ENCODE measurements at places on chromosomes 16 and 17.

GRCh38 chr16:27236635-27237218 is 31.8 kb downstream of the NSMCE1 start:
- DNase-seq = no peak

DNA sequence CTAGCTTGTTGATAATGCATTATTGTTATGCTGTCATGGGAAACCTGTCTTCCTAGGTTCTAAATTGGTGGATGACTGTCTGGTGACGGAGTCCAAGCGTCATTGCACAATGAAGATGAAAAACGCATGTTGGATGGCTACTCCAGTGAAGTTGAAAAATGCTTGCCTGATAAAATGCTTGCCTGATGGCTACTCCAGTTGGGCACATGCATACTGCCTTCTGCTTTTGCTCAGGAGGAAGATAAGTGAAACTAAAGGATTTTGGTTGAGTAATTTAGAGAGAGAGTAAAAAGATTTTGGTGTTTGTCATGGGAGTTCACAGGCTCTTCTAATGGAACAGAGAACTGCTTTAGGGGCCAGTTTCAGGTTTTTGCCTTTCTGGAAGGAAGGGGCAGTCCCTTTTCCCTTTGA is 118.6 kb downstream of the PRKCA start:
- DNase-seq = no peak

DNA sequence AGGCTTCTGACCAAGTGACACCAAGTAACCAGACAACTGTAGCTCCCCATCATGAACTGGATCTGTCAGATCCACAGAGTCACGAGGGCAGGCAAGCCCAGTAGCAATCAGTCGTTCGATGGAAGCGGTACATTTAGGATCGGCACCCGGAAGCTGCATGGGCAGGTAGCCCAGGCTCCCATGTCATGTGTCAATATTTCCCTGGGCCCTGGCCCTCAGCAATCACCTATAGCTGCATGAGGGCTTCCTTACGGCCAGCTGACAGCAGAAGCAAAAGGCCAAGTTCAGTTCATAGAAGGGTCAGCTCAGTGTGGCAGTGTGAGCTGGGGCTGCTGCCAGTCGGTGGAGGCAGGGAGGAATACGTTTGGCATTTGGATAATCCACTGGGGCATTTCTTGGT is 31.8 kb downstream of the MRPS23 start:
- DNase-seq = no peak

DNA sequence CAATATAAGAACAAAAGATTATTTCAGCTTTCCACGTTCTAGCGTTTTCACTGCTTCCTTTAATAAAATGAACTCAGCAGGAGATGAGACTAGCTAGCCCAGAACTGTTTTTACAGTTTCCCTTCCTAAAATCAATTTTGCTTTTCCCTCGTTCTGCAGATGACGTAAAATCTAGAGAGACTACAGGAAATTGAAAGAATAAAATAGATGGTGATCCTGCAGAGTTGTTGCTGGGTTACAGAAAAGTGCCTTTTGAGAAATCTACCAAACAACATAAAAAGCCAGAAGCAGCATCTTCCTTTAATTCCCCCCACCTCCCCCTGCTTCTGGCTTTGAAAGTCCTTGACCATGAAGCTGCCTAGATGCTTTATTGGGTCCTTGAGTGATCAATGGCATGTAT is 96.8 kb upstream of the CLEC3A start:
- DNase-seq = no peak

DNA sequence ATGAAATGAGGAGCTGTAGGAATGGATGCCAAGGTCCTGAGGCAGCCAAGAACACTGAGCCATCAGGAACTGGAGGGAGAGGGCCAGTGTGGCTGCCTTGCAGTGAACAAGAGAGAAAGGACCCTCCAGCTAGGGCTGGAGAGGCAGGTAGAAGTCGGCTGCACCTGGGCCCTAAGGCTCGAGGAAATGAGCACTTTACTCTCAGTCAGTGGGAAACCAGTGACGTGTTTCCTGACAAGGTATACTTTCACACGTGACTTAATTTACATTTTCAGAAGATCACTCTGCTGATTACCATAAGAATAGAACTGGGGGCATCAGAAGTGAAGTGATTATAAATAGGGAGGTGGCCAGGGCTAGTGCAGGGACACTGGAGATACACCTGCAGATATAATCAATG is 115.2 kb downstream of the C17orf67 start:
- DNase-seq = no peak

DNA sequence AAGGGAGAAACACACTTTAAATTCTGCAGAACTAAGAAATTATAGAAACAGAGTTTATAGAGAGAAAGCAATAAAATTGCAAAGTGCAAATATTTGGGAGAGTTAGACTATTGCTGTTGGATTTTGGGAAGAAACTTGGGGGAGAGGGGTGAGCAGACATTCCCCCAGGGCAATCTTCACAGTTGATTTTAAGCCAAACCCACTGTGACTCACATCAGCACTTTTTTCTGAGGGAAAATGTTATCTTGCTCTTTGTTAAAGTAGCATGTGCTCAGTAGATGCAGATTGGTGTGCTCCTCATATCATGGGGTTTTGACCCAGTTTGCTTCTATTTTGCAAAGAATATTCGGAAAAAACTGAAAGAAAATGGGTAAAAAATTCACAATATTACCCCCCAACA is 367.6 kb downstream of the CDH11 start:
- no peak for DNase-seq

DNA sequence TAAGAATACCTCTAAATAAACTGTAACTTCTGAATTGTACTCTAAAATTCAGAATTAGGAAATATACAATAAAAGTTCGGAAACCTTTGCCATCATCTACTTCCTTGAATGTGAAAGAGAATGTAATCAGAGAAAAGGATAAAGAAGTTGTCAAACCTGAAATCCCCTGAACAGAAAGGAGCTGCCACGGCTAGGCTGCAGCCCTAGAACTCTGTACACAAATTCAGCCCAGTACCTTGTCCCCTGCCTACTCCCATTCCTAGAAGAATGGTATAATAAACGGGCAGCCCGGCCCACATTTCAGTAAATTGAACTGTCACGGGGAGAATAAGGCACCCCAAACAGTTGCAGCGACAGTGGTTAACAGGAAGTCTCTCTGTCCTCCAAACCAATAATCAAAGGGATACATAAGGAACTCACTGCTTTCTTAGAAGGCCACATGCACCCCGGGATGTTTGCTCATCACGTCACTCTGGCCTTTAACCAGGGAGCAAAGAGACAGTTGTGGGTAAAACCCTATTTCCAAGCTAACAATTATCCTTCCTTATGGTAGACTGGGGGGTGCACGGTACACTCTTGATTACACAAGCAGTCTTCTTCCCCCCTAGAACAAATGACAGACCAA is 24.3 kb upstream of the RFFL start:
- DNase-seq = no peak

DNA sequence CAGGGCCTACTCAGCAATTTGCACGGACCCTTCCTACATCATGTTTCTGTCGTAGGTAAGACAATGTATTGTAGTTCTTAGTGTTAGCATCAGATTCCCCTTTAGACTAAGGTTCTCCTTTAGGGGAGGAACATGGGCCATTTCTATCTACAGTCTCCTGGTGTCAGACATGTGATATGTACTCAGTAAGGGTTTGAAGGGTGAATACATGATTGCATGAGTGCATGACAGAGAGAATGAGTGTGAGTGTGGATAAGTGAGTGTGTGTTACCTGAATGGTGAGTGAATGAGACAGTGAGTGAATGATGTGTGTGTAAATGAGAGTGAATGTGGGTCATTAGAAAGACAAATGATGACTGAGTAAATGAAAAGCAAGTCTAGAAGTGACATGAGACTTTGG is 476.8 kb downstream of the HAPSTR1 start:
- DNase-seq = no peak

- DNase-seq = no peak
These were observed 11.6 kb downstream of the SLC13A2 start for GRCh38 chr17:28485049-28485448.

GRCh38 chr17:58630883-58631522 is 60.8 kb downstream of the TEX14 start:
- DNase-seq = no peak

DNA sequence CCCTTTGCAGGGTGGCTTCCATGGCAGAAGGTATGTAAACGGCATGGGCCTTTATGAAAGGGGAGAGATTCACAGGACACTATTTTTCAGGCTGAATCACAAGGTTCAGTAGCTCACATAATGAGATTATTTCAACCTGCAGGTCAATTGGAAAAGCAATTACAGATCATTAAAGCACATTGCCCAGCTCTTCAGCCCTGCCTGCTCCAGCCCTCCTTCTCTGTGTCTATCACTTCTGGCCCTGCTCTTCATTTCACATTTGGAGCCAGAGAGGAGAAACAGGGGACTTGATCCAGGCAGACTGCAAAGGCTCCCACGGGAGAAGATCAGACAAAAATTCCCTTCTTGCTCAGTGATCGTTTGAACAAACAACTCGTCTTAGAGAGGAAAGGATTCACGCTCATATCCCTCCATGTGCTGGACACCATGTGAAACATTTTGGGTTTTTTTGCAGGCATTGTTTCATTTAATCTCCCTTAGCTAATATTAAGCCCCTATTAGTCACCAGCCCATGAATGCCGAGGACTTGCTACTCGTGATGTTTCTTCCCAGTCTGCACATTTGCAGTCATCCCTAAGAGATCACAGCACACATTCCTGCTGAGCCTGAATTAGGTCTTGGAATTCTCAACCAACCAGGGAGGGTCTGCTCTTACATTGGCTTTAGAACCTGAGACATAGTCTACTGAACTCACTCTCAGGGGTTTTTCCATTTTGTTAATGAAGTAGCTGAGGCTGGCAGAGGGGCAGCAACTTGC is 443.9 kb upstream of the CCL2 start:
- no peak for DNase-seq

DNA sequence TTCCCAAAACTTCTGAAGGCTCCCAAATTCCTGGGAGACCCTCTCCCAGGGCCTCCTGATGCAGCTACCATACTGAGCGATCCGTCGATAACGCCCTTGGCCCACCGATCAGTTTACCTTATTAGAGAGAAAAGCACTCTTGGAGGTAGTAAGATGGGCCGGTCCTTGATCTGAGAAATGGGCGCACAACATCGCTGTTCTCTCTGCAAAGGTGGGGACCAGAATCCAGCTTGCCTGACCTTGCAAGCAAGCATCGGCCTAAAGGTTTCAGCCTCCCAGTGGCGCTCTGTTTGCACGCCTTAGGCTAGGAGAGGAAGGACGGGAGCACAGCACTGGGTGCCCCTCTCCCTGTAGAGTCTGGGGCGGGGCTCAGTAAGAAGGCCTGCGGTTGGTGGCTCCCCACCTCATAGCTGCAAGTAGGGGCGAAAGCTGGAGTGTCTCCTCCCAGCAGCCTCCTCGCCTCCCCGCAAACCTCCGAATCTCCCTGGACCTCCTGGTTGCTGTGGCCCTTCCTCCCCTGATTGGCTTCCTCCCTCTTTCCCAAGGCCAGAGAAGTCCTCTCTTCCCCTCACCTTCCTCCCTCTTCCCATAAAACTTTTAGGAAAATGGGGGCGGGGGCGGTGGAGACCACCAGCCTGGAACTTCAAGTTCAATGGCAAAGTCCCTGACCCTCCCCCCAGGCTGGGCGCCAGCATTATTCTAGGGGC is at the start of gene PRAC1:
PRAC1 (minus strand) TSS at position 318 of the 707 bp plus-strand sequence; CDS start at position 192, 126 bp downstream.
- DNase-seq = no peak

- no peak for DNase-seq
These were observed 817 bp downstream of the NDUFAF8 start for GRCh38 chr17:81239714-81240555.

DNA sequence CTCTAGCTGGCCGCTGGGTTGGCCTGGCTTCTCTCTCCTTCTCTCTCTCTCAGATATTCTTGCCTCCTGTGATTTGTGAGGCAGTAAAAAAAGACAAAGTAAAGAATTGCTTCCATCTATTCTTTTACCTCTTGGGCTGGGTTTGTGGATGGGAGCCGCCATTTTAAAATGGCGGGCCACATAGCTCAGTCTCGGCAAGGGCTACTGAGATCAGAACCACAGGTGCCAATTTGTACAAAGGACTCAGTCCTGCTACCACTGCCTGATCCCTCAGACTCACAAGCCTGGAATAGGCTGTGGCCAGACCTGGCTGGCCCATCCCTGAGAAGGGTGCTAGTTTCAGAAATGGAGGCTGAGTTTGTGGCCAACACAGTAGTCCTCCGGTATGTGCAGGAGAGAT is 24.1 kb downstream of the NOD2 start:
- DNase-seq = no peak

DNA sequence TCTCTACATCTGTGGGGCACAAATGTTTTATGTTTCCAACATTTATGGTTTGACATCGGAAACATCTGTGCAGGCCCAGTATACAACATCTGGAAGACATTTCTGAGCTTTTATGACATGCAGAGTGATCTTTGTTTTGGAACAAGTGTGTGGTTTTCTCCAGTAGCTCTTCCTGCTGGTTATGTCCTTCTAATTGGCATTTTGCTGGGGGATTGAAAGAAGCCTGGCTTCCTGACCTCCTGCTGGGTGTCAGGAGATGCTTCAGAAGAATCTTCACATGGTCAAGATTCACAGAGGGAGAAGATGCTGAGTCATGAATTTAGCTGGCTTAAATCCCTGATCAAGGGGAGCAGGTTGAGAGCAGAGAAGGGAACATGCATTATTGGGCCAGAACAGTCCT is 279.5 kb upstream of the MYOCD start:
- DNase-seq = no peak

DNA sequence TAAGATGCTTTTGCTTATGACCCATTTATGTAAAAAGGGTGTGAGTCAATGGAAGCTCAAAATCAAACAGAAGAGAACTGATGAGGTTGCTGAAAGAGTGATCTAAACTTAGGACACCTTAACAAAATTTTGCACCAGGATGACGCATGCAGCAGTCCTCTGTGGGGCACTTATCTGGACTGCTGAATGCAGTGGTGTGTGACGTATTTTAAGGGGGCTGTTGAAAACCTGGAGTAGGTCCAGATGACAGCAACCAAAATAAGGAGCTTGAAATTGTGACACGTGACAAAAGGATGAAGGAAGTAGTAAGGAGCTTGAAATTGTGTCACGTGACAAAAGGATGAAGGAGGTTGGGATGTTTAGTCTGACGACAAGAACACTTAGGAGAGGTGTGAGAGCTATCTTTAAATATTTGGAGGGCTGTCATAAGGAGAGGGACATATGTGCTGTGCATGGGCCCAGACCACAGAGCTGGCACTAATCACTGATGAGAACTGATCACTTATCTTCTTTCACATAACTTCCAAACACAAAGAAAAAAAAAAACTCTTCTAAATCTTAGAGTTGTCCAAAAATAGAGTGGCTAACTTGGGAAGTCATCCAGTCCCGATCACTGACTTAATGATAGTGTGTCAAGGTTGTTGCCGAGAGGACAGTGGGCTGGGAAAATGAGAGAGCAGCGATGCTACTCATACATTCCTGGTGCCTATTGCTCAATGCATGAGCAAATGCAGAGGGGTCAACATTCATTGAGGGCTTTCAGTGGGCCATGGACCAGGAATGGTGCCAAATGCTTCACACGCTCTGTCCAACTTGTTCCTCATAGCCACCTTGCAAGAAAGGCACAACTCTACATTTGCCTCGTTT is 264.2 kb upstream of the ZFHX3 start:
- no peak for DNase-seq

Measured in anterior cingulate cortex (tissue), 58 donors.